ENCODE measurements at places on chromosomes 3 and 15. TPM values are rescaled to one million over a fixed set of nuclear protein-coding genes. Genes with fewer than 3 reads are reported as not detected.
A peak's percentile ranks its signal among the peaks of the same experiment; 100 is the strongest.

DNA sequence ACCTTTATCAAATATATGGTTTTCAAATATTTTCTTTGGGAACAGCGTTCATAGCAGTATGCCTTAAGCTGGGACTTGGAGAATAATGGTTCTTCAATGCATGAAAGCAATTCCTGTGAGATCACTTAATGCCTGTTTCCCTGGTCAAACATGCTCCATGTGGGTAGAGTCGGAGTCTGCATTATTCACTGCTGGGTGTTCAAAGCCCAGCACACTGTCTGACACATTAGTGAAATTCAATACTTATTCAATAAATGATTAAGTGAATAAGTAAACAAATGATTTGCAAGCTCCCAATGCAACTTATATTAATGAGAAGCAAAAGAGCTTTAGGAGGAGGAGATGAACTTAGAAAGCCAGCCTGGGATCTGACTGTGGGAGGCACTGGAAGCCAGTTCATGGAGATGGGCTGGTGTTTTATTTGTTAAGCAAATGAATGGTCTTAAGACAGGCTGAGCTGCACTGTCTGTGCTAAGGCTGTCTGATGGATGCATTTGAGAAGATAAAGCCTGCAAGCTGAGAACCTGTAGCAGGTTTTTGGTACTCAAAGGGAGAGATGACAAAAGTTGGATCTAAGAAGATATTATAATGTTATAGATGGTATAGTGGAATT lies 490.8 kb downstream of the MCTP2 start:
- H3K36me3 ChIP-seq = no peaks in the 10 kb centered on the region
- no peak for DNase-seq
- no peak overlapping the region for H3K4me3 ChIP-seq
- no peaks in the 10 kb centered on the region for H3K27me3 ChIP-seq

DNA sequence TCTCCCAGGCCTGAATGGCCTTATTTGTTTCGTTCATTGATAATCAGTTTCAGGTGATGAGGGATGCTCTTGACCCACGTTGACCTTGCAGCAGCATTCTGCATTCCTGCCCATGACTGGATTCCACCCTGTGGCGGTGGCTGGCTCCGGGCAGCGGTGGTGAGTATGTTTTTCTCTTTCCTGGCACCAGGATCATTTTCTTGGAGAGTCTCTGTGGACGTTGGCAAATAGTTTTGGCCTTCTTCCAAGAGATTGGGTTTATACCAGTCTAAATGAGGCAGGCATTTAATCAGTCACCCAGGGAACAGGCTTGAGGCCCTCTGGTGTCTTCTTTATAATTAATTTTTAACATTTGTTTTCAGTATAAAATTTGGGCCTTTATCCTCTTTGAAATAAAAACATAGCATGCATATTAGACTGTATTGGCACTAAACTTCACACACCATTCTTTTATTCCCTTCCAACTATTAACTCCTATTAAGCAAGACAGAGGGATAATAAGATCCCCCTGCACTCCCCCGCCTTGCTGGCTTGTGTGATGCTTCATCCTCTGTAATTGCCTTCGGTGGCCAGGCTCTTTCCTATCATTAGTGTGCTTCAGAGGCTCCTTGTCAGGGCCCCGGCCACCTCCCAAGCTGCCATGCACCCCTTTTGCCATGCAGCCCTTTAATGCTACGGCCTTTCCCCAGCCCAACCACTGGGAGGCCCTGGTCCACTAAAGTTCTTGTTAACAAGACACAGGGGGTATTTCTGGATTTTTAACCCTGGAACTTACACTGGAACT lies 176.2 kb upstream of the TOPAZ1 start:
- no peaks in the 10 kb centered on the region for H3K4me1 ChIP-seq
- DNase-seq = no peak
- H3K27me3 ChIP-seq = no peaks in the 10 kb centered on the region
- no peak overlapping the region for H3K27ac ChIP-seq
- no peaks in the 10 kb centered on the region for H3K36me3 ChIP-seq
- H3K4me3 ChIP-seq = no peak overlapping the region

The THPO gene
- total RNA-seq = 2.8 TPM

DNA sequence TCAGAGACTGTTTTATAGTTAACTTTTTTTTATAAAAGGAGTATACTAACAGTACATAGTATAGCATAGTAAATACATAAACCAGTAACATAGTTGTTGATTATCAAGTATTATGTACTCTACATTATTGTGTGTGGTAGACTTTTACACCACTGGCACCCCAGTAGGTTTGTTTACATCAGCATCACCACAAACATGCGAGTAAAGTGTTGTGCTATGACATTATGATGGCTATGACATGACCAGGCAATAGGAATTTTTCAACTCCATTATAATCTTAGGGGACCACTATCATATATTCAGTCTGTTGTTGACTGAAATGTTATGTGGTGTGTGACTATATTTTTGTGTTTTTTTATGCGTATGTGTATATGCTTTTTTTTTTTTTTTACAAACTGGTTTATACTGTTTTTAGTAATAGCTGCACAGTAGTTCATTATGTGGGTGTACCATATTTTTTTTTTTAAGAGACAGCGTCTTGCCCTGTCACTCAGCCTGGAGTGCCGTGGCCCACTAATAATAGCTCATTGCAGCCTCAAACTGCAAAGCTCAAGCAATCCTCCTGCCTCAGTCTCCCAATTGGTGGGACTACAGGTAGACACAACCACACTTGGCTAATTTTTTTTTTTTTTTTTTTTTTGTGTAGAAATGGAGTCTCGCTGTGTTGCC lies 1.9 kb downstream of the CAPN7 start:
- H3K27me3 ChIP-seq = no peaks in the 10 kb centered on the region
- H3K36me3 ChIP-seq = peaks cover 24% of the 10 kb centered on the region
- no peak overlapping the region for H3K27ac ChIP-seq
- no peak for DNase-seq
- H3K4me1 ChIP-seq = peaks cover 48% of the 10 kb centered on the region

- peaks cover 26% of the 10 kb centered on the region for H3K4me1 ChIP-seq
- DNase-seq = no peak
- no peaks in the 10 kb centered on the region for H3K36me3 ChIP-seq
- no peak overlapping the region for H3K27ac ChIP-seq
- no peak overlapping the region for H3K4me3 ChIP-seq
- H3K27me3 ChIP-seq = peaks cover 5% of the 10 kb centered on the region
Observed at GRCh38 chr3:197753263-197753662, 3.6 kb downstream of the FYTTD1 start.

DNA sequence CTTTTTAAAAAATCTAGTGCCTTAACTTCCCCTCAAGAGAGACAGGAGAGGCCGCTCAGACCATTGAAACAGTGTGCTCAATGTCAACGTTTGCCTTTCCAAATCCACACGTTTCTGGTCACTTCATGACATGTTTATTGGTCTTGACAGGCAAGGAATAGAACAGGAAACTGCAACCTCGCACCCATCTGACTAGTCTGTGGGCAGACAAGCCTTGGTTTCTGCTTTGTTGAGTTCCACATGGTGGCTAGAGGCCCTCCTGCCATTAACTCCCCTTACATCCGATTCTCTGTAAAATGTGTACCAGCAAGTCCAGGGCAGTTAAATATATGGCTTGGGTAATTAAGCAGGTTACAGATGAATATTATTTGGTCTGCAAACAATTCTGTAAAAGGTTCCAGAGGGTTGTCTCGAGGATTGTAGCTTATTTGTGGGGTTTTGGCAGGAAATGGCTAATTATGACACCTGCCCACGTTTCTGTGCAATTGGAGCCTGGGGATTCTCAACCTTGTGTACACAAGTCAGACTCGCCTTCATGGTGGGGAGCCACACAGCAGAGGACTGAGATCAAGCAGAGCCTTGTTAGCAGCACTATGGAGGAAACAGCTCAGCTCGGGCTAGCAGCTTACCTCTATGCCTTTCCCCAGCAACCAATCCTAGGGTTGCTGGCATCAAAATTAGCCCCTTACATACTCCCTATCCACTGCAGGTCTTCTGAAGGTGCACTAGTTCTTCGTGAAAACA lies 317.5 kb upstream of the IGF1R start:
- no peak overlapping the region for H3K27ac ChIP-seq
- H3K36me3 ChIP-seq = no peaks in the 10 kb centered on the region
- H3K27me3 ChIP-seq = peaks cover 4% of the 10 kb centered on the region

DNA sequence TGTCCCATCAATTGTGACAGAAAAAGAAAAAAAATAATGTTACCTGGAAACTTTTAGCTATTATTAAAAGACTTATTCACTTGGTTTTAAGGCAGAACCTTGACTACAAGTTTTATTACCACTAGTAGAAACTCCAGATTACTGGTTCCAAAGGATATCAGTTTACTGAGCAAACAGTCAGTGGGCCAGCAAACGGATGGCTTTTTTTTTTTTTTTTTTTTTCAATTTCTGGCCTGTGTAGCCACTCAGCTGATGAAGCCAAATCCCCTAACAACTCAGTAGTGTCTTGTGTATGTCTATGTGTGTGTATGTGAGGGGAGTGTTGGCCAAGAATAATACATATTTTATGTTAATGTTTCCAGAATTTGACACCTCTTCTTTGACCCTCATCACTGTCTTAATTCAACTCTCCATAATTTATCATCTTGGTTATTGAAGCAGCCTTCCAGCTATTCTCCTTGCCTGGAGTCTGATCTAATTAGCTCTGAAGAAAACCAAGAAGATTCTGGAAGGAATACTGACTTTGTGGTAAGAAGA lies 724.9 kb downstream of the NSUN3 start:
- H3K27ac ChIP-seq = no peak overlapping the region
- no peaks in the 10 kb centered on the region for H3K27me3 ChIP-seq

DNA sequence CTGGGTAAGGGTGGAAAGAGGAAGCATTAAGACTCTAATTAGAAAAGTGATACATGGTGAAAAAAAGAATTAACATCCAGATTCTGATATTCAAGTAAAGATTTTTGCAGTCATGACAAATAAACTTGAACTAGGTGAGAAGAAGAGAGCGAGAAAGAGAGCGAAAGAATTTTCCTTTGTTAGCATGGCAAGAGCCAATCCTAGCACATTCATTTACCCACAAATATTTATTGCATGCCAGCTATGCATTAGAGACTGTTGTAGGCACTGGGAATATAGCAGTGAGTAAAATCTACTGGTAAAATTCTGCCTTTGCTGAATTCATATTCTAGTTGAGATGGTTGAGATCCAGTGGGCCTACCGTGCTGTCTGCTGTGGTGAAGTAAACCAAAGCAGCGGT lies 177.9 kb upstream of the DPH6 start:
- H3K27me3 ChIP-seq = no peaks in the 10 kb centered on the region
- no peak overlapping the region for H3K4me3 ChIP-seq
- no peak overlapping the region for H3K27ac ChIP-seq
- H3K36me3 ChIP-seq = no peaks in the 10 kb centered on the region
- no peak for DNase-seq

DNA sequence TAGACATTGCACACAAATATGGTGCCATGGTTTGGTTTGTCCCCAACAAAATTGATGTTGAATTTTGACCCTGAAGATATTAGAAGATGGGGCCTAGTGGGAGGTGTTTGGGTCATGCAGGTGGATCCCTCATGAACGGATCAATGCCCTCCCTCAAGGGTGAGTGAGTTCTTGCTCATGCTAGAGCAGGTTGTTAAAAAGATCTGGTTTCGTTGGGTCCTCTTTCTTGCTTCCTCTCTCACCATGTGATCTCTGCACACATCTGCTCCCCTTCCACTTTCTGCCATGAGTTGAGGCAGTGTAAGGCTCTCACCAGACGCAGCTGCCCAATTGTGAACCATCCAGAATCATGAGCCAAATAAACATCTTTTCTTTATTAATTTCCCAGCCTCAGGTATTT lies 87.8 kb upstream of the MDFIC2 start:
- H3K36me3 ChIP-seq = no peaks in the 10 kb centered on the region
- H3K27ac ChIP-seq = no peak overlapping the region
- no peak overlapping the region for H3K4me3 ChIP-seq
- no peak for DNase-seq
- H3K4me1 ChIP-seq = no peaks in the 10 kb centered on the region

DNA sequence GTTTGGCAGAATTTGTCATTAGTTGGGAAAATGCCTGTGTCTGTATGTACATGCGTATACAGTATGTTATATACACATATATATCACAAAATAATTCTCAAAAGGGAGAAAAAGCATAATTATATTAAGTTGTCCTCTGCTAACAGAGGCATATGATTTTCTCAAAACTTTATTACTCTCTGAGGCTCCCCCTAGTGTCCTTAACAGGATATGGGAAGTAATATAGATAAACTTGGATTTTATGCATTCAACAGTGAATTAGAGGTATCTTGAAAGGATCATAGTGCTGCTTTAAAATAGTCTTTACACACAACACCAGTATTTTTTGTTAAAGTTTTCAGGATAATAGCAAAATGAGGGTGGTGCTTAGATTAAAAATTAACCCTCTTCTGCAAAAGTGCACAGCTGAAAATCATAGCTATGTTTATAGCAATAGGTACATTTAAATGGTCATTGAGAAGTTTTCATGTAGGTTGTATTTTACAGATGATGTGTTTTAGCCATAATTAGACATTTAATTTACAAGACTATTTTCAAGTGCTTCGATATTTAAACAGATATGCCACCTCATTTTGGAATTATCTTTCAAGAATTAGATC lies 454.0 kb upstream of the ROBO2 start:
- peak; percentile 3 for DNase-seq
- no peaks in the 10 kb centered on the region for H3K36me3 ChIP-seq
- H3K4me1 ChIP-seq = no peaks in the 10 kb centered on the region
- H3K4me3 ChIP-seq = no peak overlapping the region
- no peaks in the 10 kb centered on the region for H3K27me3 ChIP-seq

GRCh38 chr3:60801307-60801706 lies 449.9 kb downstream of the FHIT start:
- H3K4me3 ChIP-seq = no peak overlapping the region
- H3K36me3 ChIP-seq = no peaks in the 10 kb centered on the region
- H3K27ac ChIP-seq = no peak overlapping the region
- no peak for DNase-seq
- no peaks in the 10 kb centered on the region for H3K4me1 ChIP-seq

- H3K27ac ChIP-seq = no peak overlapping the region
- peaks cover 10% of the 10 kb centered on the region for H3K36me3 ChIP-seq
- no peak overlapping the region for H3K4me3 ChIP-seq
Observed at GRCh38 chr15:36932070-36932469, 168.3 kb downstream of the MEIS2 start.

- H3K4me3 ChIP-seq = no peak overlapping the region
- no peaks in the 10 kb centered on the region for H3K27me3 ChIP-seq
- no peak overlapping the region for H3K27ac ChIP-seq
- H3K4me1 ChIP-seq = no peaks in the 10 kb centered on the region
- no peaks in the 10 kb centered on the region for H3K36me3 ChIP-seq
Observed at GRCh38 chr3:152754303-152754702, 80.6 kb upstream of the P2RY1 start.

The SEMA3B gene
- total RNA-seq = 25.6 TPM
